ENCODE measurements at places on chromosomes 3 and 15. TPM values are rescaled to one million over a fixed set of nuclear protein-coding genes. Genes with fewer than 3 reads are reported as not detected.

The SLC27A2 gene
- 25.2 TPM for total RNA-seq

The SLC2A2 gene
- not detected for total RNA-seq

The SKOR1 gene
- total RNA-seq: 0.07 TPM

The SEMA3G gene
- total RNA-seq: not detected

The ABCF3 gene
- 38.5 TPM for total RNA-seq

The LIPH gene
- not detected for total RNA-seq

The ACP3 gene
- not detected for total RNA-seq

The THAP10 gene
- not detected for total RNA-seq

The LDHAL6B gene
- total RNA-seq: not detected

The GABRA5 gene
- not detected for total RNA-seq

The TLR9 gene
- 0.62 TPM for total RNA-seq

The TNFAIP8L3 gene
- not detected for total RNA-seq

The FBLN2 gene
- total RNA-seq: not detected

Data from activated naive CD4-positive, alpha-beta T cell treated with anti-CD3 and anti-CD28 coated beads for 36 hours (primary cell).